ENCODE measurements at places on chromosomes 11 and 22.
A peak's percentile ranks its signal among the peaks of the same experiment; 100 is the strongest.

DNA sequence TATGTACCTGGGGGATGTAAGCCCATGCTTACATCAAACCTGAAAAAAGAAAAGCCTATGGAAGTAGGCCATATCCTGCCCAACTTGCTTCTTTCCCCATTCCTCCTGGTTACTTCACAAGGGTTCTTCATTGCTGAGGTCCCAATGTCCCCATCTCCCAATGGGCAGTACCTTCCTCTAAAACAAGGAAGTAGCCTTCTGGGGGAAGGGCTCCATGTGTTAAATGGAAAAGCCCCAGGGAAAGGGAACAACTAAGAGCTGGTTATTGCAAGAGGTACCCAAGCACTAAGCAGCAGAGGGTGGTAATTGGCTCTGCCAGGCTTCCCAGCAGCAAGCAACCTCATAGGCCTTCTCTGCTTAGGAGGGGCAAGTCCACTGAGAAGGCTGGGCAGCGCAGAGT lies 11.3 kb downstream of the TMEM216 start:
- H3K27me3 ChIP-seq, result no peaks in the 10 kb centered on the region
- no peak for DNase-seq
- H3K4me1 ChIP-seq, result no peaks in the 10 kb centered on the region
- peak overlapping the region; percentile 13 for H3K27ac ChIP-seq

GRCh38 chr11:93520726-93521509 lies 22.3 kb downstream of the SMCO4 start:
- H3K4me3 ChIP-seq, result no peak overlapping the region
- no peaks in the 10 kb centered on the region for H3K27me3 ChIP-seq
- H3K27ac ChIP-seq, result no peak overlapping the region
- no peaks in the 10 kb centered on the region for H3K36me3 ChIP-seq
- DNase-seq, result no peak
- no peaks in the 10 kb centered on the region for H3K4me1 ChIP-seq

DNA sequence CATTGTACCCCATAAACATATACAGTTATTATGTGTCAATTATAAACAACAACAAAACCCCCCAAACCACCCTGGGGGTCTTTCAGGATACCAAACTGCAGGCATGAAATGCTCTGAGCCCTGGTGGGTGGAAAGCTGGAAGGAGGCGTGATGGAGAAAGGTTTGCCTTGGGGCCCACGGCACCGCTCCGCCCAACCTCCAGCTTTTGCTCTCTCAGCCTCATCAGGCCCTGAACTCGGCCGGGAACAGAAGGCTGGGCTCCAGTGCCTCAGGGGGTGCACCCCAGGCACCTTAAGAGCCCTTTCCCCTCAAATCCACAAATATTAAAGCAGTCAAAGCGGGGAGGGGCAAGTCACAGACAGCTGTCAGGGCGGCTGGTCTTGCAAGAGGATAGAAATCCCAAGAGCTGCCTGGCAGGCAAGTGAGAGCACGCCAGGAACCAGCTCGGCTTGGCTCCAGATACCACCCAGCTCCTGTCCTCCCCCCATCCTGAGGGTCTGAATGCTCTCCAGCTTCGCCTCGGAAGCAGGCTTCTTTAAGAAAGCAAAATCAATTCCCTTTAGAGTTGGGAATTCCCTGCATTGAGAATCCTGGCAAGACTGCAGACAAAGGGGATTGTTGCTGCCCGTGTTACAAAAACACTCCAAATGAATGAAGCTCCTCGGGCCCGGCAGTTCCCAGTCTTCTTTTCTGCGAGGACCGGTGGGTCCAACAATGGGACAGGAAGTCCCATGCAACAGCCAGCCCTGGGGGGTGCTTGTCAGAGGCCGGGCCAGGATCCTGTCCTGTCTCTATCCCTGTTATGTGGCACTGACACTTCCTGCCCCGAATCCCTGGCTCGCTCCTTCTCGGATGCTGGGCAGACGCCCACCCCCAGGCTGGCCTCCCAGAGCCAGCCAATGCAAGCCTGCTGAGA lies 80.8 kb downstream of the NAT10 start:
- H3K27me3 ChIP-seq, result no peaks in the 10 kb centered on the region
- no peaks in the 10 kb centered on the region for H3K36me3 ChIP-seq
- H3K4me3 ChIP-seq, result no peak overlapping the region
- no peaks in the 10 kb centered on the region for H3K4me1 ChIP-seq
- DNase-seq, result no peak

DNA sequence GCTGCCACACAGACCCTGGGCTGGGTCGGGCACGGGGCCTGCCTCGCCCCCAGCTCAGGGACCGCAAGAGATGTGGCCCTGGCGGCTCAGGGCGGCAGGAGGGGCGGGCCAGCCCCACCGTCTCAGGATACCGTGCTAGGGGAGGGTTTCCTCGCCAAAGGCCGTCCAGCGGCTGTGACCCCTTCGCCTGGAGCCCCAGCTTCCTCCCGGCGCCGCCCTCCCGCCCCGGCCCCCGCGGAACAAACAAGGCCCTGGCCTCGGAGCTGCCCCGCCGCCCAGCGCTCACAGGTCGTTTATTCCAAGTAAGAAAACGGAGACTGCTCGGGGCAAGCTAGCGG lies 543 bp upstream of the AP2A2 start:
- peak overlapping the region; percentile 89 for H3K4me3 ChIP-seq
- no peak for DNase-seq
- H3K36me3 ChIP-seq, result no peaks in the 10 kb centered on the region
- no peaks in the 10 kb centered on the region for H3K27me3 ChIP-seq
- H3K4me1 ChIP-seq, result peaks cover 40% of the 10 kb centered on the region
- H3K27ac ChIP-seq, result peak overlapping the region; percentile 95

GRCh38 chr22:29693161-29693560 lies 26.6 kb upstream of the CABP7 start:
- no peak overlapping the region for H3K4me3 ChIP-seq
- DNase-seq, result no peak
- no peak overlapping the region for H3K27ac ChIP-seq
- H3K27me3 ChIP-seq, result no peaks in the 10 kb centered on the region
- H3K4me1 ChIP-seq, result peaks cover 13% of the 10 kb centered on the region

DNA sequence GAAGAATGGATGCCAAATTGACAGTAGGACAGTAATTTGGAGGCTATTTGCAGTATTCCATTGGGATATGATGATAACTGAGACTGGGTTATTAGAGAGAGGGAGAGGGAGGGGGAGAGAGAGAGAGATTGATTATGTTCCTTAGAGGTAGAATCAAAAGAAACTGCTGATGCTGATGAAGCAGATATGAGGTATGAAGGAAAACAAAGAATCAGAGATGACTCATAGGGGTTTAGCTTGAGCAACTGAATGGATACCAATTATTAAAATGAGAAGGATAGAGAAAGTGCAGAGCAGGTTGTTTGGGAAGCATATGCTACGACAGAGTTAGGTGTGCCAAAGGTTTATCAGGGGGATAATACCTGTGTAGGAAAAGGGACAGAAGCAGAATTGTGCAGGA lies 12.8 kb upstream of the NUCB2 start:
- no peak for DNase-seq
- no peaks in the 10 kb centered on the region for H3K36me3 ChIP-seq
- no peaks in the 10 kb centered on the region for H3K4me1 ChIP-seq
- no peaks in the 10 kb centered on the region for H3K27me3 ChIP-seq
- no peak overlapping the region for H3K4me3 ChIP-seq
- H3K27ac ChIP-seq, result no peak overlapping the region

GRCh38 chr11:128981254-128981653 lies 38.6 kb upstream of the TP53AIP1 start:
- H3K27ac ChIP-seq, result no peak overlapping the region
- no peak overlapping the region for H3K4me3 ChIP-seq
- no peak for DNase-seq
- H3K4me1 ChIP-seq, result no peaks in the 10 kb centered on the region
- H3K36me3 ChIP-seq, result peaks cover 62% of the 10 kb centered on the region

- H3K36me3 ChIP-seq, result no peaks in the 10 kb centered on the region
- H3K4me1 ChIP-seq, result no peaks in the 10 kb centered on the region
- no peaks in the 10 kb centered on the region for H3K27me3 ChIP-seq
- no peak overlapping the region for H3K4me3 ChIP-seq
- no peak for DNase-seq
Observed at GRCh38 chr11:14075118-14076078, 112.9 kb downstream of the SPON1 start.

- peak overlapping the region; percentile 91 for H3K4me3 ChIP-seq
- peak overlapping the region; percentile 88 for H3K27ac ChIP-seq
- no peaks in the 10 kb centered on the region for H3K36me3 ChIP-seq
Observed at GRCh38 chr11:46846510-46846830, 390 bp upstream of the CKAP5 start.

DNA sequence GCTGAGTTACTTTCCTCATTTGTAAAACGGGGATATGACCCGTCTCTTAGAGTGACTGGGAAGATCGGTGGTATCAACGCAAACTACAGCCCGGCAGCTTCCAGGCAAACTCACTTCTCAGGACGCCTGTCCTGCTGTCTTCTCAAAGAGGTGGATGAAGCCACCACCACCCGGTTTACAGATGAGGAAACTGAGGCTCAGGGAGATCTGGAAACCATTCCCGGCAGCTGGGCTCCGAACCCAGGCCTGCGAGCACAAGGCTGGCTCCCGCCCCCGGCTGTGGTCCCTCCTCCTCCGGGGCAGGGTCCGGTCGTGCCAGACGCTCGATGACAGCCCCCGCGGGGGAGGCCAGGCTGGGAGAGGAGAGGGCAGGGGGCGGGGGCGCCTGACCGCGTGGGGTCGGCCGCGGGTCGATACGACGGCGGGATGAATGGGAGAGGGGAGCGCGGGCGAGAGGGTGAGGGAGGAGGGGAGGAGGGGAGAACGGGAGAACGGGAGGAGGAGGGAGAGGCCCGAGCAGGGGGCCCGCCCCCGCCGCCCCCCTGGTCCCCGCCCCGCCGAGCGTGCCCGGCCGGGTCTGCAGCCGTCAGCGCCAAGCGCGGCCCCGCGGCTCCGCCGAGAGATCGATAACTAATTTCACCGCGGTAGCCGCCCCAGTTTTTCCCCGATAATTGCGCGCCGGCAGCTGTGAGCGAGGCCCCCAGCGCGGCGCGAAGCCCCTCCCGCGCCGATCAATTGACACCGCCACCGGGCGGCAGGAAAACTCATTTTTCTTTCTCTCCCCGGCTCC lies 14.0 kb downstream of the IGLL1 start:
- H3K4me3 ChIP-seq, result peak overlapping the region; percentile 51
- peaks cover 13% of the 10 kb centered on the region for H3K27me3 ChIP-seq
- H3K36me3 ChIP-seq, result no peaks in the 10 kb centered on the region
- no peak overlapping the region for H3K27ac ChIP-seq
- H3K4me1 ChIP-seq, result peaks cover 15% of the 10 kb centered on the region

DNA sequence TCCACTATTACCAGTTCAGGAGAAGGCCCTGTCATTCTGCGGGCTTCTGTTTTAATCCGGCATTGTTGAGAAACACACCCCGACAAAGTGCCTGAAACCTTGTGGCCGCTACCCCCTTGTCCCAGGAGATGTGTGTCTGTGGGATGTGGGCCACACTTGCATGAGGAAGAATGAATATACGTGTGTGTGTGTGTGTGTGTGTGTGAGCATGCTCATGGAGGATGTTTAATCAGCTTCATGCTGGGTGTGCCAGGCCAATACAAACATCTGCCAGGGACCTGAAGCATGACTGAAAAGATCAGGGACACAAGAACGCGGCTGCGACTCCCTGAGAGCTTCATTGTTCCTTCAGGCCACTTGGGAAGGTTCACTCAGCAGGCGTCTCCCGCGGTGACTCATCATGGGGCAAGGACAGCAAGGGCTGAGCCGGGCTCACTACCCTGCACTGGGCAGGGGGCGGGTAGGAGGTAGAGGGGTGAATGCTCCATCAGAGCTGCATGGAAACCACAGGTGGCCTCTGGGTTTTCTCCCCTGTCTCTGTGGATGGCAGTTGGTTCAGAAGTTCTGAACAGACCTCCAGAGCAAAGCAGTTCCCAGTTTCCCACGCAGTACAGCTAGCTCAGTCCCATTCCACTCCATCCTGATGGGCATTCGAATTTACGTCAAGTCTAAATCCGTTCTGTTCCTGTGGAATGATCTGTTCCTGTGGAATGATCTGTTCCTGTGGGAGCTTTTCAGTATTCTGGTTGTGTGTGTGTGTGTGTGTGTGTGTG lies 7.0 kb upstream of the MALAT1 start:
- H3K4me3 ChIP-seq, result no peak overlapping the region
- no peaks in the 10 kb centered on the region for H3K27me3 ChIP-seq
- H3K4me1 ChIP-seq, result peaks cover 97% of the 10 kb centered on the region
- peak; percentile 94 for DNase-seq

DNA sequence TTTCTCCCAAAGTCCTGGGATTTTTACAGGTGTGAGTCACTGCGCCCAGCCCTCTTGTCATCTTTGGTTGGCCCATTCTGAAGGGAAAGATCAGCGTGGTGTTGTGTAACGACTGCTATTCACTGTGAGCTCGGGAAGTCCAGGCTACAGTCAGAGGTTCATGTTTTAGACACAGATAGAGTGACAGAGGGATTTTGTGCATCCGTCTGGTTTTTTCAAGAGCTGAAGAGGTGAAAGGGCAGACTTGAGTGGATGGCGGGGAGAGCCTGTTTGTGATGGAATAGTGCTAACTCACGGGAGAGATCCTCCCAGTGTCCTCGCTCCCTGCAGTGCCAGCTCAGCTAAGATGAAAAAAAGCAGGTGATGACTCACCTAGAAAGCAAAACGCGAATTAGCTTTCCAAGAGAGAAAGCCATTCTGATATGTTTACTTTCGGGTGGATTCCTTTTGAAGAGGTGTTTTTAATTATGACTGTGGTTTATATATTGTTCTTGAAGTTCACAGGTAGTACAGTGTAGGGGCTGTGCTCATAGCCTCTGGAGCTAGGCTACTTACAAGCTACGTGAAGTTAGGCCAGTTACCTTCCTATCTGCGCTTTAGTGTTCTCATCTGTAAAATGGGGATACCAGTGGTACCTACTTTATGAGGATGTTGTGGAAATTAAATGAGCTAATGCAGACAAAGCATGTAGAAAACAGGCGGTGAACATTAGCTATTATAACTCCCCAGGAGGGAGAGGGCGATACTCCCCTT lies 67.2 kb downstream of the C11orf91 start:
- H3K4me3 ChIP-seq, result no peak overlapping the region
- no peaks in the 10 kb centered on the region for H3K27me3 ChIP-seq
- no peak overlapping the region for H3K27ac ChIP-seq
- no peaks in the 10 kb centered on the region for H3K4me1 ChIP-seq
- DNase-seq, result no peak
- H3K36me3 ChIP-seq, result no peaks in the 10 kb centered on the region

DNA sequence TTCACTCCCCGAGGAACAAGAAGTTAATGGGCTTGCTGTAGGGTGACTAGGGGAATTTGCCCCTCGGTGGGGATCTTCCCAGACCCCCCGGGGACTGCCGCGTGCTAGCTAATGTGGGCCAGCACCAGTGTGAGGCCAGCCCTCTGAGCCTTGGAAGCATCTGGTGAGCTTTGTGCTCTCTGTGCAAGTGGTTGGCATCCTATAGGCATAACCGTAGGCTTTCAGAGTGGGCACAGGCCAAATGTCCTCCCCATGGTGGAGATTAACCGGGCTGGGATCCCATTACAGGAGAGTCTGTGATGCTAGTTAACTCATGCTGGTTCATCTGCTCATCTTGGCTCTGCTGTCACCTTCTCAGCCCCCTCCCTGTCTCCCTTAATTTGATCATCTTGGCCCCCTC lies 125.7 kb downstream of the TRIM29 start:
- H3K27me3 ChIP-seq, result peaks cover 43% of the 10 kb centered on the region
- no peak for DNase-seq
- no peak overlapping the region for H3K4me3 ChIP-seq
- peaks cover 4% of the 10 kb centered on the region for H3K4me1 ChIP-seq
- H3K27ac ChIP-seq, result no peak overlapping the region
- H3K36me3 ChIP-seq, result no peaks in the 10 kb centered on the region

GRCh38 chr11:112176077-112176476 lies 765 bp downstream of the BCO2 start:
- no peaks in the 10 kb centered on the region for H3K27me3 ChIP-seq
- no peak for DNase-seq
- H3K4me1 ChIP-seq, result peaks cover 19% of the 10 kb centered on the region
- H3K4me3 ChIP-seq, result peak overlapping the region; percentile 29

- no peaks in the 10 kb centered on the region for H3K36me3 ChIP-seq
- no peak within 1 kb of the TSS for H3K27ac ChIP-seq
- H3K27me3 ChIP-seq, result no peaks in the 10 kb centered on the region
- no peak within 1 kb of the TSS for H3K4me3 ChIP-seq
Observed at GRCh38 chr11:89922195-89922660, at the start of gene TRIM49D1. Gene TRIM49D1, minus strand, starts transcription at chr11:89922245. Its CDS starts 4,535 bp downstream, at chr11:89917710.
